ENCODE measurements at places on chromosomes 2 and 18. TPM values are rescaled to one million over a fixed set of nuclear protein-coding genes. Genes with fewer than 3 reads are reported as not detected.

DNA sequence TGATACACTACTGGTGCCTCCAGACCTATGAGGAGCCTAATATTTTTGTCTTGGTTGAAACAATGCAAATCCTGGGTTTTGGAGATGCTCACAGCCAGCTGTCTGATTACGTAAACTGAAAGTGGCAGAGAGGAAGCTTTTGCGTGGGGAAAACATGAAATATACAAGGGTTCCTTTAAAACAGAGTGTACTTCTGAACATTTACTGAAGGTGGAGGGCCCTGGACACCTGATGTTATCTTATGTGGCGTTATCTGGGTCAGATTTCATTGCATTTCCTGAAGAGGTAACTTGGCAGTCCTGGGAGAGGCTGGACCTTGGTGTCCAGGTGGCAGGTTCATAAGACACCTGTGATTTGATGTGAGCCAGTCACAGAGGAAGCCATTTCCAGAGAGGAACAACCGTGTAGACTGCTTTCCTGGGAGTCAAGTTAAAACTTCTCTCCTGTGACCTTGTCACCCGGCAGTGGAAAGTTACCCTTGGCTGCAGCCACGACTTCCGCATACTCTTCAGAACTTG lies 105.0 kb downstream of the NEDD4L start:
- H3K27ac ChIP-seq, result no peak overlapping the region
- DNase-seq, result no peak
- no peaks in the 10 kb centered on the region for H3K4me1 ChIP-seq
- no peaks in the 10 kb centered on the region for H3K36me3 ChIP-seq
- H3K27me3 ChIP-seq, result no peaks in the 10 kb centered on the region

GRCh38 chr2:239343946-239344856 lies 56.6 kb downstream of the HDAC4 start:
- no peak overlapping the region for H3K4me3 ChIP-seq
- peaks cover 26% of the 10 kb centered on the region for H3K4me1 ChIP-seq

- H3K4me3 ChIP-seq, result no peak overlapping the region
- no peaks in the 10 kb centered on the region for H3K36me3 ChIP-seq
- peaks cover 37% of the 10 kb centered on the region for H3K4me1 ChIP-seq
- no peak for DNase-seq
These were observed 14.1 kb downstream of the LIMS1 start for GRCh38 chr2:108548208-108549003.

DNA sequence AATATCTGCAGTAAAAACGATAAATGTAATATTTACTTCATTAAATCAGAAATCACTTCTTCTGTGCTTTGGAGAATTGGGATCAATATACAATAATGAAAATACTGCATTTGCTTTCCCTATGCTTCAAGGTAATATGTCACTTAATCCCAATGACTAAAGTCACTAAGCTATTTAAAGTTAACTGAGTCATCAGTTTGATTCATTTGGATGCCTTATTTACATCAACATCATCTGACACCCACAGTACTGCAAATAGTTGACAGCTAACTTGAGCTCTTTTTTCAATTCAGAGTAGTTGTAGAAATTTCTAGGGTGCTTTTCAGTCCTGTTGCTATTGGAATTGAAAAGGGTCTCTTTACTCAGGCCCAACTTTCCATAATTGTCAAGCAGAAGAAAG lies 776.9 kb upstream of the FSHR start:
- no peaks in the 10 kb centered on the region for H3K4me1 ChIP-seq
- no peak for DNase-seq
- H3K27ac ChIP-seq, result no peak overlapping the region

DNA sequence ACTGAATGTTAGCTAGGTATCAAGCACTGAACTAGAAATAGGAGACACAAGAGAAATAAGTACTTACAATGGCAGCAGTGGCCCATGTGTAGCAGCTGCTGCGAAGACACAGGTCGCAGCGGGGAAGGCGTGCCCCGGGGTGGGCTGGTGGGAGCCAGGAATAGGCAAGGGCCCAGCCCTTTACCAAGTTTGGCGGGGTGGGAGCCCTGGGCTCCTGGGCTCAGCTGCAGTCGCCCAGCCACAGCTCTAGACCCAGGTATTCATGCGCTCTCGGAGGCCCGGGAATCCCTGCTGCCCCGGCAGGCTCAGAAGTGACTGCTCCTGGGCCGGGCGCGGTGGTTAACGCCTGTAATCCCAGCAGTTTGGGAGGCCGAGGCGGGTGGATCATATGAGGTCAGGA lies 1287.3 kb downstream of the CNTNAP5 start:
- H3K36me3 ChIP-seq, result no peaks in the 10 kb centered on the region
- H3K4me3 ChIP-seq, result no peak overlapping the region
- H3K4me1 ChIP-seq, result peaks cover 5% of the 10 kb centered on the region

Gene ATP8B1
- 21.9 TPM for total RNA-seq

- no peak overlapping the region for H3K27ac ChIP-seq
- H3K36me3 ChIP-seq, result no peaks in the 10 kb centered on the region
- H3K27me3 ChIP-seq, result no peaks in the 10 kb centered on the region
- no peak overlapping the region for H3K4me3 ChIP-seq
- no peaks in the 10 kb centered on the region for H3K4me1 ChIP-seq
These were observed 58.2 kb downstream of the ERBB4 start for GRCh38 chr2:212480447-212480846.

Gene ESPNL
- 1.3 TPM for total RNA-seq

GRCh38 chr2:23412556-23413155 lies 27.7 kb downstream of the KLHL29 start:
- no peaks in the 10 kb centered on the region for H3K36me3 ChIP-seq
- H3K27me3 ChIP-seq, result no peaks in the 10 kb centered on the region
- H3K4me3 ChIP-seq, result no peak overlapping the region
- H3K4me1 ChIP-seq, result peaks cover 56% of the 10 kb centered on the region
- no peak for DNase-seq

- no peak overlapping the region for H3K4me3 ChIP-seq
- no peaks in the 10 kb centered on the region for H3K36me3 ChIP-seq
- peaks cover 15% of the 10 kb centered on the region for H3K4me1 ChIP-seq
- no peaks in the 10 kb centered on the region for H3K27me3 ChIP-seq
- no peak overlapping the region for H3K27ac ChIP-seq
These were observed 72.0 kb upstream of the ZCCHC2 start for GRCh38 chr18:62450546-62451410.

DNA sequence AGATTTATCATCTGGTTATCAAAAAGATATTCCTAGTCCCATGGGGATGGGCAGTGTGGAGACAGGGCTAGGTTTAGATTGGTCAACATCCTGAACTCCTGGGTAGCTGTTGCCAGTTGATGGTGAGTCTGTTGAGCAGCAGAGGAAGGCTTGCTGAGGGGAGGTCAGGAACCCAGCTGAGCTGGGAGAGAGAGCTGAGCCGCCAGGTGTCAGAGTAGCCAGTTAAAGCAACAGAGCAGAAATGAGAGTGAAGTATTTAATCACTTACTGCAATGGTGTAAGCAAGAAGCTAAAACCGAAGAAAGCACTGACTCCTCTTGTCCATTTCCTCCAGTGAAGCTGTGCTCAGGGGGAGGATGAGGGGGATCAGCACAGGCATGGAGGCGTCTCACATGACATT lies 29.6 kb downstream of the SMYD1 start:
- no peak for DNase-seq
- no peak overlapping the region for H3K4me3 ChIP-seq
- H3K27ac ChIP-seq, result no peak overlapping the region
- H3K36me3 ChIP-seq, result peaks cover 14% of the 10 kb centered on the region

Gene FAHD2A
- total RNA-seq, result 20.0 TPM

GRCh38 chr18:63974991-63975390 lies 5.1 kb downstream of the SERPINB8 start:
- H3K36me3 ChIP-seq, result no peaks in the 10 kb centered on the region
- peaks cover 21% of the 10 kb centered on the region for H3K4me1 ChIP-seq
- H3K27ac ChIP-seq, result no peak overlapping the region

GRCh38 chr2:8574196-8575037 lies 107.4 kb upstream of the ID2 start:
- no peaks in the 10 kb centered on the region for H3K36me3 ChIP-seq
- DNase-seq, result no peak
- H3K4me1 ChIP-seq, result peaks cover 17% of the 10 kb centered on the region
- H3K27ac ChIP-seq, result no peak overlapping the region
- no peak overlapping the region for H3K4me3 ChIP-seq

DNA sequence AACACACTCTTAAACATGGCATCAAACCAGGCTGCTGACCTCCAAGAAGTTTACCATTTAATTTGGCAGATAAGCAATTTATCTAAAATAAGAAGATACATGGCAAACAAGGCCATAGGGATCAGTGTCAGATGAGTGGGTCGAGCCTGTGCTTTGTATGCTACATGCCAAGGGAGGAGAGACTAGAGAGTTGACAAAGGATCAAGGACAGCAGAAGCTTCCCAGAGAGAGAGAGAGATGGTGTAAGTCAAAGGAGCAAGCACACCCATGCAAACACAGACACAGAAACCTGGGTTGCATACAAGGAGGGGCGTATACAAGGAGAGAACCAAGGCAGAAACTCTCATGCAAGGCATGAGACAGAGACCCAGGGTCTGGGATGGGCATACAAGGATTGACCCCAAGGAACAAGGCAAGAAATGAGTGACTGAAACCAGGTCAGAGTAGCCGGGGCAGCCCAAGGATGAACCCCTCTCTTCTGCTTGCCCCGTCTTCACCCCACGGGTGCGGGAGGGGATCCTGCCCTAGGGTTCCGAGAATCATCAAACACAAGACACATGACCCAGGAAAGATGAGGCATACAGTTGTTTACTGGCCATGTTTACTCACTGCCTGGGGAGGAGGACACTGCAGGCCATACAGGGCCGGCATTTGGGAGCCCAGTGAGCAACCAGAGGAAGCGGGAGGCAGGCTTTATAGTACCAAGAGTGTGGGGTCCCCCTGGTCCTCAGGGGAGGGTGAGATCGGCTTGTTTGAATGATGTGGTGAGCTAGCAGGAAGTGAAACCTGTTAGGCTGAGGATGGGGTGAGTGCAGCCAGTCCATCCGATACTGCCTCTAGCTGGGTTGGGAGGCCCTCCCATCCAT lies 529.2 kb upstream of the ID2 start:
- no peak overlapping the region for H3K4me3 ChIP-seq
- peak; percentile 78 for DNase-seq
- no peaks in the 10 kb centered on the region for H3K36me3 ChIP-seq
- H3K27ac ChIP-seq, result no peak overlapping the region
- H3K4me1 ChIP-seq, result peaks cover 11% of the 10 kb centered on the region

Gene FAHD2B
- total RNA-seq, result 23.7 TPM

DNA sequence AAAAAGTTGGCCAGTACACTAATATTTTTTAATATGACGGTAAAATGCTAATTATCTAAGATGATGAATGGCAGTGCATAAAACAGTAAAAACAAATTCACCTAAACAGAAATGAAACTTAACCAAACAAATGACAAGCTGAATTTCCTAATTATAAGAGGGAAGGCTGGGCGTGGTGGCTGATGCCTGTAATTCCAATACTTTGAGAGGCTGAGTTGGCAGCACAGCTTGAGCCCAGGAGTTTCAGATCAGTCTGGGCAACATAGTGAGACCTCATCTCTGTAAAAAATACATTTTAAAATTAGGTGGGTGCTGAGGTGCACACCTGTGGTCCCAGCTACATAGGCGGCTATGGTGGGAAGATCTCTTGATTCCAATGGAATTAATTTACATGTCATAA lies 120.1 kb downstream of the USP34 start:
- H3K36me3 ChIP-seq, result peaks cover 29% of the 10 kb centered on the region
- no peak for DNase-seq
- no peak overlapping the region for H3K27ac ChIP-seq
- H3K27me3 ChIP-seq, result no peaks in the 10 kb centered on the region

- peak overlapping the region; percentile 99 for H3K27ac ChIP-seq
- H3K27me3 ChIP-seq, result no peaks in the 10 kb centered on the region
- peaks cover 30% of the 10 kb centered on the region for H3K4me1 ChIP-seq
- no peak for DNase-seq
These were observed 1.2 kb downstream of the MYL12A start for GRCh38 chr18:3248658-3249359.

- H3K36me3 ChIP-seq, result no peaks in the 10 kb centered on the region
- H3K27me3 ChIP-seq, result no peaks in the 10 kb centered on the region
- H3K4me3 ChIP-seq, result no peak overlapping the region
- no peak for DNase-seq
- H3K4me1 ChIP-seq, result no peaks in the 10 kb centered on the region
These were observed 35.7 kb downstream of the TMEM237 start for GRCh38 chr2:201607568-201607967.

GRCh38 chr2:112828251-112828691 lies 8.3 kb downstream of the IL1B start:
- H3K36me3 ChIP-seq, result no peaks in the 10 kb centered on the region
- no peaks in the 10 kb centered on the region for H3K27me3 ChIP-seq
- no peak overlapping the region for H3K4me3 ChIP-seq
- H3K27ac ChIP-seq, result no peak overlapping the region

DNA sequence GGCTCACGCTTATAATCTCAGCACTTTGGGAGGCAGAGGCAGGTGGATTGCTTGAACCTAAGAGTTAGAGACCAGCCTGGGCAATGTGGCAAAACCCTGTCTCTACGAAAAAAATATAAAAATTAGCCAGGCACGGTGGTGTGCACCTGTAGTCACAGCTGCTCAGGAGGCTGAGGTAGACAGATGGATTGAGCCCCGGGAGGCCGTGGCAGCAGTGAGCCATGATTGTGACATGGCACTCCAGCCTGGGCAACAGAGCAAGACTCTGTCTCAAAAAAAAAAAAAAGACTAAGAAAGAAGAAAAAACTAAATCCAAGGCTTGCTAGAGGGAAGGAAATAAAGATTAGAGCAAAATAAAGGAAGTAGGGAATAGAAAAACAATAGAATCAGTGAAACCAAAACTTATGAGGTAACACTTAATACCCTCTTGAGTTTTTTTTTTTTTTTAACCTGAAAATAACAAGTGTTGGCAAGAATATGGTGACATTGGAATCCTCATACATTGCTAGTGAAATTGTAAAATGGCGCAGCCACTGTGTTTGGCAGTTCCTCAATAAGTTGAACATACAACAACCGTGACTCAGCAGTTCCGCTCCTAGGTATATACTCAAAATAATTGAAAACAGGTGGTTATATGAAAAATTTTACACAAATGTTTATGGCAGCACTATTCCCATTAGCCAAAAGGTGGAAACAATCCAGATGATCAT lies 85.2 kb downstream of the EML4 start:
- peaks cover 11% of the 10 kb centered on the region for H3K4me1 ChIP-seq
- no peaks in the 10 kb centered on the region for H3K36me3 ChIP-seq
- no peak overlapping the region for H3K27ac ChIP-seq
- H3K27me3 ChIP-seq, result no peaks in the 10 kb centered on the region
- no peak overlapping the region for H3K4me3 ChIP-seq
- DNase-seq, result no peak

- H3K4me1 ChIP-seq, result peaks cover 12% of the 10 kb centered on the region
- no peaks in the 10 kb centered on the region for H3K36me3 ChIP-seq
- no peak overlapping the region for H3K4me3 ChIP-seq
- no peak overlapping the region for H3K27ac ChIP-seq
- no peak for DNase-seq
These were observed 49.0 kb downstream of the MAP2 start for GRCh38 chr2:209472871-209473270.

GRCh38 chr2:232137356-232138147 lies 176.0 kb downstream of the DIS3L2 start:
- H3K27me3 ChIP-seq, result no peaks in the 10 kb centered on the region
- DNase-seq, result no peak
- peaks cover 23% of the 10 kb centered on the region for H3K36me3 ChIP-seq

DNA sequence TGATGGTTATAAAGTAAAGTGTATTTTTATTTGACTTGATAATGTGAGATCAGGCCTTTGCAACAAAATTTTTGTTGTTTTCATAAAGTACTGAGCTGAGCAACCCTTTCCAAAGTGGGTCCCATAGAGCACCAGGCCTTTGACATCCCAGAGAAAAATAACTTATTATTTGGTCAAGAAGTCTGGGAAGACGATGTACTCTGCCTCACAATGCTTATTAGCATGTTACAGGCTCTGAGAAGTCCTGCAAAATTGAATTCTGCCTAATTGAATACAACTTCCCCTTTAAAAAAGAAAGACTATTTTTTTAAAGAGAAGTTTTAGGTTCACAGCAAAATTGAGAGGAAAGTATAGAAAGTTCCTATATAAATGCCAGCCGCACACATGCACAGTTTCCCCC lies 151.5 kb upstream of the TCF4 start:
- no peak overlapping the region for H3K4me3 ChIP-seq
- no peaks in the 10 kb centered on the region for H3K36me3 ChIP-seq
- no peak overlapping the region for H3K27ac ChIP-seq
- no peaks in the 10 kb centered on the region for H3K27me3 ChIP-seq
- DNase-seq, result no peak

Measured in esophagus muscularis mucosa (tissue), 4 donors.